GM04503 (cell line): ENCODE measurements at places on chromosomes 4 and X.

DNA sequence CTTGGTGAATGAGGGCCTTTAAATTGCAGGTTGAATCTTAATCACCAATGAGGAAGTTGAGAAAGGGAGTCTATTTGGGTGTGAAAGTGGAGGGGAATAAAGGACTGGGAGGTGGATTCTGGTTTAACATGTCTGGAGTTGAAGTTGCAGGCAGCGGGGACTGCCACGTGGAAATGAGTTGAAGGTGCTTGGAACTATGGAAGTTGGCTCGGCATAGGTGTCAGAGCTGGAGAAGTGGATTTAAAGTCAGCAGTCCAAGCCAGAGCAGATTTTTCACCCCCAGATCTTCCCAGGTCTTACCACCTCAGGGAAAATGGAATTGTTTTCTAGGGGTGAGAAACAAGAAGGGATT, 44.9 kb downstream of the TIGD4 start:
- no peak for DNase-seq

- peak; percentile 55 for DNase-seq
Measured at GRCh38 chr4:113222471-113222870, 173.0 kb downstream of the ANK2 start.

- no peak for DNase-seq
Measured at GRCh38 chrX:26586570-26586969, 370.6 kb downstream of the MAGEB5 start.

DNA sequence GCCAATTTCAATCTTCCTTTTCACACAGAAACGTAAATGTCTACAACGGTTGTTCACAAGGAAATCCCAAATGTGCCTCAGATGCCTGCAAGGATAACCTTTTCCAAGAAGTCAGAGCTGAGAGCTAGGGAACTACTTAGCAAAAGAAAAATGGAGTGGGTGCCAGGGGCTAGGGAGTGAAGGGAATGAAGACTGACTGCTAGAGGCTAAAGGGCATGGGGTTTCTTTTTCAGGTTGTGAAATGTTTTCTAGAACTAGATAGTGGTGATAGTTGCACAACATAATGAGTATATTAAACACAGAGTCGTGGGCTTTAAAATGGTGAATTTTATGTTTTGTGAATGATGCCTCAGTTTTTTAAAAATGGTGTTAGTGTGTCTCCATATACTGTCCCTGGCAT, 53.4 kb downstream of the CD99L2 start:
- no peak for DNase-seq

DNA sequence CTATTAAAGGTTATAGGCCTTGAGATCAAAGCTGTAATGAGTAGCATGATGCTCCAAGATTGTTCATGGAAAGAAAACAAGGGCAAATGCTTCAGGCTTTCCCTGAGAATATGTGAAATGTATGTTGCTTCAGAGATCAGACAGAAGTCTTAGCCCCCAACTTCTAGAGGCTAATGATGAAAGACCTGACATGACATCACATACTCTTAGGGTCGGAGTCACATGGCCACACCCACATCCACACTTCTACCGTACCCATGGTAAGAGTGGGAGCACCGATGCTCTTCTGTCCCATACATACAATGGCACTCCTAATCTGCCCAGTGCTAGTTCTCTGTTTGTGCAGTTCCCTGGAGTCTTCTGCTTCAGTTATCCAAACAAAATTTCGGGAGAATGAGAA, 111.9 kb upstream of the ACSL4 start:
- no peak for DNase-seq

DNA sequence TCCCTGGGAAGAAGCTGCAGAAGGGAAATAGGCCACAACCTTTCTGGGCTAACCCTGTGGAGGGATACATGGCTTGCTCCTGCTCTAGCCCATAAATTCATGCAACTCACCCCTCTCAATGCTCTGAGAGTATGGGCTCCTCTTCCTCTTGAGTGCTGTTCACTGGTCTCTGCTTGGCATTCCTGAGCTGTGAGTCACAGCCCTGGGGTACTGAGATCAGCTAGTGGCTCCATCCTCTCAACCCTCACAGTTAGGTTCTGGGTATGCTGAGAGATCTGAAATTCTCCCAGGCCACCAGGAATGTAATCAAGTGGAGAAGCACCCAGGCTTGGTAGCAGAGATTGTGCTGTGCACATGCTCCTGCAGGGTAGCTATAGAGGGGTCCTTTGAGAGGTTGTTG, 60.6 kb upstream of the SPANXN2 start:
- no peak for DNase-seq

DNA sequence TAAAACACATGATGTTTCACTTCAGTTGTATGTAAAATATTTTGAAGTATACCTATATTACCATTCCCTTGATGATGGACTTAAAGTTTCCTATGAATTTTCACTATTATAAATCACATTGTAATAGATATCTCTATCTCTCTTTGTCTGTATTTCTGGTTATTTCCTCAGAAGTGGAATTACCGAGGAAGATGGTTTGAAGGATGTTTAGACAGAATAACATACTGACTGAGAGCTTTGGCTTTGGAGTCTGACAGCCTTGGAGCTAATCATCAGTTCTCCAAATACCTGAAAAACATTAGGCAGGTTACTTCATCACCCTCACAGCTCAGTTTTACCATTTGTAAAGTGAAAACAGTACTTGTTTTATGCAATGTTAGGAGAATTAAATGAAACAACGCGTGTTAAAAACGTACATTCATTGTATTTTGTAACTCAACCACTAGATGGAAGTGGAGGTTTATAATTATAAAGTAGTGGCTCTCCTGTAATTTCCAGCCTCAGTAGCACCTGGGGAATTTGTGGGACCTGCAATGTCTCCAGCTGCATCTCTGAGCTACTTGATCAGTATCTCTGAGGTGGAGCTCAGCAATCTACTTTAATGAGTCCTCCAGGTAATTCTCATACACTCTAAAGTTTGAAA, 14.3 kb downstream of the JCHAIN start:
- no peak for DNase-seq

- no peak for DNase-seq
Measured at GRCh38 chr4:85544751-85545150, 69.8 kb downstream of the ARHGAP24 start.

GRCh38 chrX:134444681-134445080, 15.3 kb upstream of the HPRT1 start:
- DNase-seq: no peak

- DNase-seq: peak; percentile 20
Measured at GRCh38 chr4:141074098-141074878, 59.0 kb downstream of the RNF150 start.

DNA sequence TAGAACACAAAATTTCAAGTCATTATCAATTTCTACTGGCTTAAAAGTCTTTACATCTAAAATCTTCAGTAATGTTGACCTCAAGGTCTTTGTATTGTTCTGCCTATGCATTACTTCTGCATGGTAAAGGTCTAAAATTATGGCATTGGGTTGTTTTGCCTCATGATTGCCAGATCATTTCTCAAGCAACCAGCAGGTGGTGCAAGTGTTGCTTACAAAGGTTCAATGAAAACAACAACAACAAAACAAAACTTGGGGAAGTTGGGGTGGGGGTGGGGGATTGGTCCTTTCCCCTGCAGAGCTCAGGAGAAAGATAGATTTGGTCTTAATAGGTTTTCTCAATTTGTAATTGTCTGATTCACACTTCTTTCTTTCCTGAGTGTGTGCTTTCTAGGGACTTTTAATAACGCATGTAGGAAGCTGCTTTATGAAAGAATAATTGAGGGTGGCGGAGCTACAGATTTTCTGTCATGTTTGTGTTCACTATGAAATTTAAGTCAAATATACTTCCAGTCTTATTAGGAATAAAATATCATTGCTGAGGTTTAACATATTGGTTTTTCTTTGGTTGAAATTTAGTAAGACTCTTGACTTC, 145.1 kb downstream of the COL4A5 start:
- DNase-seq: no peak

- no peak for DNase-seq
Measured at GRCh38 chrX:66015152-66015831, 24.6 kb downstream of the VSIG4 start.

DNA sequence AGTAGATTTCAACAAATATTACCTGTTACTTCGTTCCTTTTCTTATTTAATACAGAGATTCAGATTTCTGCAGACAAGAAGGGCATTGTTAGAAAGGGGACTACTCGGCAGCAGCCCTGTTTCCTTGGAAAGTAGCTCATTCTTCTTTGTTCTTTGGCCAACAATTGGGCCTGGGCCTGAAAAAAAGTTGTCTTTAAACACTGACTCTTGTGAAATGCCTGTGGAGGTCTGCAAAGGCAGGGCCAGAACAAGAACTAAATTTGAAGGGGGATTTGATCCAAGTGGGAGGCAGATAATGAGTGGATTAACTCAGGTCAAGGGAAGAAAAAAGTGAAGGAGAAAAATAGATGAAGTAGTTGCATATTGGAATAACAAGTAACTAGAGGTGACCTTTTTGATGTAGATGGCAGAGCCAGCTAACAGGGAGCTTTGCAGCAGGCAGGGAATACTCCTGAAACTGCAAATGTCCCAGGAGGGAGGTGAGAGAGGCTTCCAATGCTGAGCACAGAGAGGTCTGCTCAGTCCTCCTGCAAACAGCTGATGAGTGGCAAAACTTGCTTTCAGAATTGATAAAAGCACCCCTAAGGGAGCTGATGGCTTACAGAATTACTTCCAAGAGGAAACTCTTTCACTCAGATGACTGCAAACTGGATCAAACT, 393.2 kb upstream of the HS3ST1 start:
- no peak for DNase-seq

DNA sequence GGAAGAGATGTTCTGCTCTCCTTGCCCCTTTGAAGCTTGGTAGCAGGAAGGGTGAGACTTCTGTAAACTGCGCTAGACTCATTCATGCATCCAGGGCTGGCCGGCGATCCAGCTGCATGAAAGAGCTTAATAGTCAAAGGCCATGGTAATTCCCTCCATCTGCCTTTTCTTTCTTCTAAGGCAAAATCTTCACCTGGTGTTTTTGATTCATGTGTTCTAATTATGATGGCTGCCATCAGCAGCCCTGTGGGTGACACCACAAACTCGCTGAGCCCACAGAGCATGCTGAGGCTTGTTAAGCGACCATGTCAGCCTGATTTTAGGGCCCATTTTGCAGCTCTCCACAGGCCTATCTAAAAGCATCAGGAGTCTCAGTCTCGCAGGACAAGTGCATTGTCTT, 450.1 kb upstream of the TENM3 start:
- DNase-seq: no peak

- DNase-seq: no peak
Measured at GRCh38 chr4:18980516-18981233, 959.1 kb upstream of the LCORL start.

DNA sequence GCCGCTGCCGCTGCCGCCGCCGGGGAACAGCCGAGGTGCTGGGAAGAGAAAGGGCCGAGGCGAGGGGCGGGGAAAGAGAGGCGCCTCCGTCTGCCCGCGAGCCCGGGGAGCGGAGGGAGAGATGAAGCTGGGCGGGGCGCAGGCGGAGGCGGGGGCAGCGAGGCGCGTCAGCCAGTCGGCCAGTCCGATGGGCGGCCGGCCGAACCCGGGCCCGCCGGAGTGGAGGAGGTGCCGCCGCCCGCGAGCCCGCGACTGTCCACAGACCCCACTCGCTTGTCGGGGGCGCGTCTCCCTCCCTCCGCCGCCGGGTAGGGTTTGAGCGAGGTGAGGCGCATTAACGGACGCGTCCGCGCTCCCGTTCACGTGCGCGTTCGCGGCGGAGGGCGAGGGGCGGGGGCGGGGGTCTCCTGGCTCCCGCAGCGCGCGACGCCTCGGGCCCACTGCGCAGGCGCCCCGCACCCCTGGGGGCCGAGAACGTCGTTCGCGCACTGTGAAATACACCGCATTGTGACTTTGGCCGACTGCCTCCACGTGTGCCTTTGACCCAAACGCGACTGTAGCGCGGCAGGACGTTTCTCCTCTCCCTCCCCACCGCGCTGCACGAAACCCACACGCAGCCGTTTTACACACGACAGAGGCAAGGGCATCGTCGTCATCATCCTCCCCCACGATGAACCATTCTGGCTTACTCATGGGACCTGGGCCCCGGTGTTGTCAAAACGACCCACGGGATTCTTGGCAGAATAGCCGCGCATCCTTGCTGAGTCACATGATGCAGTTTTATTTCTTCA, at the start of gene NUDT11:
Gene NUDT11, minus strand, starts transcription at position 92 of the 791 bp plus-strand sequence. CDS start 148 bp downstream, outside the sequence.
- no peak for DNase-seq

GRCh38 chrX:101918751-101919150, 13.1 kb downstream of the ZMAT1 start:
- DNase-seq: no peak

DNA sequence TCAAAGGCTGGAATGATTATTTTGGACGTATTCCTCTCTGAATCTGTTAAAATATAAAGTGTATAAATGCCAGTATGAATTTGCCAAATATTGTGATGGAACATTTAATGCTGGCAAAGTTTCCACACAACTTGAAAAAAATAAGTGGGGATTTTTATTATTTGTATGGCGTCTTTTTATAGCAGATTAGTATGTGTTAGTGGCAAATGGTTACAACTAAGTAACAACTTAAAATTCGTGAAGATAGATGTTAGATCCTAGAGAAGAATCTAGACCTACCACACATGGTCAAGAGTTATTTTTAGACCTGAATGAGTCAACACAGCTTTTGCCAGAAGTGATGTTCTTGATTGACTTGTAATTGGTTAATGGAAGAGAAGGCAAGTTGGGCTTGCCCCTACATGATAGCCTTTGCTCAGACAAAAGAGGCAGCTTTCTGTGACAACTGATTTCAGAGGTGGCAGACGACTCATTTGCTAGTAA, 4.8 kb downstream of the CPE start:
- no peak for DNase-seq

- DNase-seq: no peak
Measured at GRCh38 chr4:147104768-147105167, 159.1 kb upstream of the TTC29 start.

DNA sequence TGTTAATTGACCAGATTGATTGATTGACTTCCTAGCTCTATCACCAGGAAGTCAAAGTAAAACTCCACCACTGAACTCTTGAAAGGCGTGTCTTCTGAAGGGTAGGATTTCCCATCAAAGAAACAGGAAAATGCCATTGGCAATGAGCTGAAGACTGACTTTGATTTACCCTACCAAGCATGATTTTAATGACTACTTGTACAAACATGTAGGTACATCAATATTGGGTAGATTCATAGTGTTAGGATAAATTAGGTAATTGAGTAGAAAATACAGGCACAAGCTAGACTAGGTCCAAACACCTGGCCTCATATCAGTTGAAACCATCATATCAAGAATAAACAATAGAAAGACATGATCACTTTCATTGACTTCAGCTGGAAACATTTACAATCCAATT, 53.2 kb upstream of the ATXN3L start:
- DNase-seq: no peak

GRCh38 chrX:101208152-101208905, 11.3 kb upstream of the DRP2 start:
- no peak for DNase-seq

DNA sequence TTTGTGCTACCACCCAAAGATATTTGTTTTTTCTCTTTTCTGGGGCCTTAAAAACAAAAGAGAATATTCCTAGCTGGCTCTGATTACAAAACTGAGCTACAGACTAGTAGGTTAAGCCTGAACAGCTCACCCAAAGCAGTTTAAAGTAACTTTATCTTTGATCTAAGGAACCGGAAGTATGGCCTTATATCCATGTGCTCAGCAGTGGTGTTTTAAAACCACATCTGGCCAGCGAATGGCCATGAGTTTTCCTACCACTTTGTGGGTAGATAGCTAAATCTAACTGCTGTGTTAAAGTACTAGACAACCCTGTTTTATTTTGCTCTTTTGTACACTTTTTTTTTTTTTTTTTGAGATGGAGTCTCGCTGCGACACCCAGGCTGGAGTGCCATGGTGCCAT, 24.6 kb downstream of the ADGRG4 start:
- no peak for DNase-seq
